Natural killer cell treated with Interleukin-12 subunit alpha and Interleukin-12 subunit beta and Interleukin-15 and Interleukin-18, amount 100 ng/mL, for 72 hours (primary cell): ENCODE measurements at places on chromosomes 4 and X.

- no peak for DNase-seq
Measured at GRCh38 chr4:178293601-178294000, 851.4 kb upstream of the AGA start.

- DNase-seq: no peak
Measured at GRCh38 chr4:3256230-3257102, 7.5 kb downstream of the MSANTD1 start.

DNA sequence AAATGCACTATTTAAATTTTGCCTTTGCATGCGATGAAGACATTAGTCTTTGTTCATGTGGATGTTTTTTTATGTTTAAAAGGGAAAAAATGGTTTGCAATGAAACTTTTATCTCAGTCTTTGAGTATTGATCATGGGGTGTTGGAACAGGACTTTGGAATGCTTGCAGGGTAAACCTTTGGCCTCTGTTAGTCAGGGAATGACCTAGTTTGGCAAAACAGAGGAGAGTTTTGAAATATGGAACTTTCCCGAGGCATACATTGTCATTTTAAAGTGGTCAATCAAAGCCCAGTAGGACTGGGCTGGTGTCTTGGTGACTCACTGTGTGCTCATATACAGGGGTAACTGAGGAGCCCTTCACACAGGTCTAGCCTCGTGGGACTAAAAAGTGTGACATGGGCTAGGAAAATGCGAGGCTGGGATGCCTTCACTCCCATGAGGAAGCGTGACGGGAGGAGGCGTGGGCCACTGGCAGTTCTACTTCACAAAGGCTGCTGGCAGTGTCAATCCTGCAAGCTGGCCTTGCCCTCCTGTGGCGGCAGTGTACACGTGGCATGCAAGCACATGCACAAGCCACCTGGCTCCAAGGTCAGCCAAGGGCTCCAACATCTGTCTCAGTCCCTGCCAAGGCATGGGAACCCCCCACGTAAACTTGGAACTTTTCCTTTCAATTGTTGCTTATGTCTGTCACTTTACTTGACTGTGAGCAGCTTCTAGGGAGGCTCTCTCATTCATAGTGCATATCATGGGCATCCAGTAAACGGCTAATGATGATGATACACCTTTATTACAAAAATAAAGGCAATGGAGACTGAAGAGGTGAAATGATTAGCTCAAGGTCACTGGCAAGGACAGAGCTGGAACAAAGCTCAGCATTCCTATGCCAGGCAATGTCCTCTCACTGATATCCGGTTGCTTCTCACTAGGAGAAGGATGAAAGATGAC, 5.2 kb upstream of the F11 start:
- no peak for DNase-seq

DNA sequence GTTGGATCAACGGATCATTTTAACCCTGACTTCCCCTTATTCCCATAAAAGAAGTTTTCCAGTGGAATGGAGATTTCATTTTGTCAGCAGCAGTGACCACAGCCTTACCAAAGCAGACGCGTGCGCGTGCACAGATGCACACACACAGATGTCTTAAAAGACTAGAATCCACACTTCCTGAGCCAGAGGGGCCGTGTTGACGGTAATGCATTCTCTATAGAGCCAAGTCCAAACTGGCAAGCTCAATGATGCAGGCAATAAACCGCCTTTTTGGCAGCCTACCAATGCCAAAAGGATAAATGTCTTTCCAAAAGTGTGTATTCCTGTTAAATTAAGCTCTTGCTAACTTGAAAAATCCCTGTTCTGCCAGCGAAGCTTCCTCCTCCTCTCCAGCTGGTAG, 18.8 kb upstream of the CLDN34 start:
- DNase-seq: no peak

GRCh38 chr4:180363815-180364214, 1879.4 kb upstream of the TENM3 start:
- DNase-seq: no peak

DNA sequence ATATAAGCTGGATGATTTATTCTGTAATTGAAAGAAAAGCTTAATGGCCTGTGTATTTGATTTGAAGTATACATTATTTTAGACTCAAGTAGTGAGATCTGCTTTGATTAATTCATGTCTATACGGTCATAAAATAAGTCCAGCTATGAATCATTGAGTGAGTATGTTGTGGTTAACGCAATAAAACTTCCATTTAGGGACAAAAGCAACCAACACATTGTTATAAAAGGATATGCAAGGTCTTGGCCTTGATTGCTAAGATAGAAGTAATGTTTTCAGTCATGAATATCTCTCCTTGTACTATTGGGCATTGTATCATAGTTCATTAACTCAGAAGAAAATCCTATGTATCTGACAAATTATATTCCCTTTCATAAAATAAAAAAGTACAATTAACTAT, 162.1 kb downstream of the EPHA5 start:
- DNase-seq: no peak

DNA sequence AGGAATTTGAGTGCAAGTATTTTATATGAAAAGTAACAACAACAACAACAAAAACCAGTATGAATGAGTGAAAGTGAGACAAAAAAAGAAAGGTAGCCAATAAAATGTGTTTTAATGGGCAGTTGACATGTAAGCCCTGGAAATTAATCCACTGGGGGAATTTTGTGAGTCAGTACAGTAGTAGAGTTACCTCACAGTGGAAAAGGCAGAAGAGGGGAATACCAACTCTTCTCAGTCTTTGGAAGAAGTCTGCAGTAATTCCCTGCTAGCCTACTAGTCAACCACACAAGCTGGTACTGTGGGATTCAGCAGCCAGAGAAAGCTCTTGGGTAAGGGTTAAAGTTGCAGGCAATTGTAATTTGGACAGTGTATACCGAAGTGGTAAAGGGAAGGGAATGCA, 76.3 kb upstream of the IL15 start:
- no peak for DNase-seq

- DNase-seq: no peak
Measured at GRCh38 chr4:94290245-94290644, 52.4 kb downstream of the HPGDS start.

DNA sequence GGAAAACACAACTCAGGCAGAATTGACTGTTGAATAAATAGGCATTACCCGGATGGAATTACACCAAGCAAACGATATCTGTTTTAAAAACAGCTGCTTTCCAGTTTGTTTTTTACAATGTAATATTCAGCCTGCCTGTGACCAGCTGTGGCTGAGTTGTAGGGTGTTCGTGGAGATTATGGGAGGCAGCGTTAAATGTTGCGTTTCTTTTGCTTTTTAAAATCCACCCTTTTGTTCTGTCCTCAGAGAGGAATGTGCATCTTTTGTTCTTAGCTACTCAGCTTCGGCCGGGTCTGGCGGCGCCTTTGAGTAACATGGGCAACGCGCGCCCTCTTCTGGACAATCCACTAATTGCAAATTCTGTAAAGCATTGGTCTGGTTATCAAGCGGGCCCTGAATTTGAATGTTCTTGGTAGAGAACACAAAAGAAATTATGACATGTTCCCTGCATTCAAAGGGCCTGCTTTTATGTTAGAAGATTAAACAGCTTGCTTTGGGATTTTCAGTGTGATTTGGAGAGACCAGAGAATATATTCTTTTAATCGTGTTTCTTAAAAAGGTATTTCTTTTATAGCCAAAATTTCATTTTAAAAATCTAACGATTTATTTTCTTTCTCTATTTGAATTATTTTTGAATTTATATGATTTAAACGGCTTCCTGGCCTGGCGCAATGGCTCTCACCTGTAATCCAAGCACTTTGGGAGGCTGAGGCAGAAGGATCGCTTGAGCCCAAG, 76.3 kb upstream of the TRIM2 start:
- DNase-seq: peak; percentile 84

DNA sequence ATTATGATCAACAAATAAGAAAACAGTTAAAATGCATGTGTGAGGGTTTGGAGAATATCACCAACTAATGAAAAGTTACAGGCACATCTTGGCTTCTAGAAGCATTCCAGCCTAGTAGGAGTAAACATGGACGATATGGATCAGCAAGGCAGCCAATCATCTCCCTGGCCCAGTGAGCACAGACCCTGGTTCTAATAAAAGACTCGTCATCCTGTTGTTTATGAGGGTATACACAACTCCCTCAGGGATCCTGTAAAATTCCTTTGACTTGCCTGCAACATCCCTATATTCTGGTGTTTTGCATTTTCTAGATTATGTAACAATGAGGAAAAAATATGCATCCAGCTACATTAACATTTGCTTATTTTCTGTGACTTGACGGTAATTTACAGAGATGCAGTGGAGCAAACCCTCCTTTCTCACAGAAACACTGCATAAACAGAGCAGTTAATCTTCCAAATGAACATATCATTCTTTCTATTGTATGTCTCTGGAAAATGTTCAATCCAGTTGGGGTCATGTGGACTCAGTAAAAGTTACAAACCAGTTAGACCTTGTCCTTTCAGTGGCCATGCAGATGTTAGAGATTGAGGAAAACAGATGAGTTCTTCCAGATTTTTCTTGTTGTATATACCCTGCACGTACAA, 88.9 kb upstream of the NDP start:
- no peak for DNase-seq

- DNase-seq: no peak
Measured at GRCh38 chr4:142550965-142551364, 295.1 kb downstream of the INPP4B start.

DNA sequence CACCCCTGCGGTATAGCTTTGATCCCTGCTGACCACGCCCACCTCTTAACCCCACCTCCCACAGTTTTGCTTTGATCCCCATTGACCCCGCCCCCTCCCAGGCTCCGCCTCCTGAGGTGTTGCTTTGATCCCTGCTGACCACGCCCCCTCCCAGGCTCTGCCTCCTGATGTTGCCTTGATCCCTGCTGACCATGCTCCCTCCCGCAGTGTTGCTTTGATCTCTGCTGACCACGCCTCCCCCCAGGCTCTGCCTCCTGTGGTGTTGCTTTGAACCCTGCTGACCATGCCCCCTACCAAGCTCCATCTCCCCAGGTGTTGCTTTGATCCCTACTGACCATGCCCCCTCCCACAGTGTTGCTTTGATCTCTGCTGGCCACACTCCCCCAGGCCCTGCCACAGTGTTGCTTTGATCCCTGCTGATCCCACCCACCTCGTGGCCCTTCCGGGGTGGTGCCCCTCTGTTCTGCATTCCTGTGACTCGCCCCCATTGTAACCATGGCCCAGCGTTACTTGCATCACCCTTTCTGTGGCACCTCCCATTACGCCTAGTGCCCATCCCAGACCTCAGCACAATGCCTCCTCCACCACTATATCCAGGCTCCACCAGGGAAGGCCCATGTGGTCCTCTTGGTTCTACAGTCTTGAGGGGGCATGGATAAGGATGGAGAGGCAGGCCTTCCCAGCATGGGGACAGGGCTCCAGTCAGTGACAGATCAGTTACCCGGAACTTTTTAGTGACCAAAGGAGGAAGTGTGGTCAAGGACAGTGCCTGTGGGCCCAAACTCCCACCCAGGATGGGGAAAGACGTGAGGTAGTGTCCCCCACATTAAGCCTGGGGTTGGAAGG, 70.8 kb downstream of the ADRA2C start:
- DNase-seq: no peak

DNA sequence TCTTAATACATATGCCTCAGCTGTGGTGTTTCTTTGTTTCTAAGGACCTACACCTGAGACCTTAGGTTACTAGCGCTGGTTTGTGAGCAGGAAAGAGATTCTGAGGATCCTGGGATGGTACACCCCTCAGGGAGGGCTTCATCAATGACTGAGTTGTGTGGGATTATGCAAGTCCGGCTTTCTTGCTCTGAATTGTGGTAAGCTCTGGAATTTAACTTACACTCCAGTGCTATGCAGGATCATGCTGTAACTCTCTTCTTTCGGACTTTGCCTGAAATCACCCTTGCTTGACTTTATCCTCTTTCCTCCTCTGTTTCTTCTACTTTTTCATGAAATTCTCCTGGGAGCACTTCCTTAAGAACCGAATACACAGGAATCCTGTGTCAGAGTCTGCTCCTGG, 431.5 kb upstream of the BOD1L1 start:
- DNase-seq: no peak

- DNase-seq: no peak
Measured at GRCh38 chrX:15500497-15500966, at the start of gene BMX. BMX (plus strand) TSS chrX:15500807; CDS start chrX:15508354, 7,547 bp downstream.

DNA sequence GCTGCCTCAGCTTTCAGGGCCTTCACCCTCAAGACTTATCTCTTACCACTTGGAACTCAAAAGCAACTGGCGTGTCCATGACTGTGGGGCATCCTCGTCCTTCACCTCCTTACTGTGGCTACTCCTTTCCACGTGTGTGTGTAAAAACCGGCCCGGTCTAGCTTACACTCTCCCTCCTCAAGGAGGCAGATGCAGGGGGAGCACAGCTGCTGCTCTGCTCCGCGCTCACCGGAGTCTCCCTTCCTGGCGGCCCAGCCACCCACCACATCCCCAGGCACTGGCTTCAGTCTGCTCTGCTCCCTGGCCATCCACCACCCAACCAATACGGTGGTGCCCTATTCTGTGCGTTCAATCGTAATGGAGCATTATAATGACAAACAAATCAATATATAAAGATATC, 8.3 kb downstream of the RNF212 start:
- DNase-seq: no peak
